D341Med (cell line): ENCODE measurements at places on chromosomes 13 and 19.

DNA sequence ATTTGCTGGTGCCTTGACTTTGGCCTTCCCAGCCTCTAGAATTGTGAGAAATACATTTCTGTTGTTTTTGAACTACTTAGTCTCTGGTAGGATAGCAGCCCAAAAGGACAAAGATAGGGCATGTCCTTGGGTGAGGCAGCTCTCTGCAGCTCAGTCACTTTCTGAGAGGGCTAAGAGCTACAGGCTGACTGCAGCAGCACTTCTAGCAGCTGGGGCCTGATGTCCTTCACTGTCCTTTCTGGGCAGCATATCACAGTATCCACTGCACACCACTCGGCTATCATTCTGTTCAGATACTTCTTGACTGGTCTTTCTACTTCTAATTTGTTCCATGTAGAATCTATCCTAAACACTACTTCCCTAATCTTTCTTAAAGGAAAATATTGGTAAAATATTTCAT lies 68.5 kb upstream of the CLDN10 start:
- DNase-seq, result no peak

GRCh38 chr13:26707122-26708006 lies 53.2 kb downstream of the GPR12 start:
- peak; percentile 79 for DNase-seq

- DNase-seq, result no peak
These were observed 1794.2 kb downstream of the SLITRK5 start for GRCh38 chr13:89465366-89465765.

DNA sequence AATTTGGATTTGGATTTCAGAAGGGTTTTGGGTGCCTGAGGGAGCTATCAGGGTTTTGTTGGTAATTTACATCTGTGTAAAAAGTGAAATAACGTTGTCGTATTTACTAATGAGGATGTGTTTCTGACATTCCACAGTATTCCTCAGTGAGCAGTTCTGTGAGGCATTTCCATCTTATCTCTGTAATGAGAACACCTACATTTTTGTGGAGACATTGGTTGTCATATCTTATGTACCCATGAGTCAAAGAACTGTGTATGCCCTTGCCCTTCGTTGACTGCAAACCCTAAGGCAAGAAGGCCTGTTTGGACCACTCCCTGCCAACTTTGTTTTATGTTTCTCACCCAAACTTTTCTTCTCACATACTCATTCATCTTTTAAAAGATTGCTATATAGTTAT lies 14.2 kb upstream of the IL17D start:
- DNase-seq, result no peak
